Left cardiac atrium (tissue), 4 donors: ENCODE measurements at places on chromosomes 16 and 17. TPM values are rescaled to one million over a fixed set of nuclear protein-coding genes. Genes with fewer than 3 reads are reported as not detected.

The CDK5R1 gene
- 1.7 TPM for total RNA-seq

The ZG16B gene
- not detected for total RNA-seq

The SNRNP25 gene
- total RNA-seq = 56.9 TPM

The AGRP gene
- total RNA-seq = not detected

The TEKT5 gene
- not detected for total RNA-seq

The CLDN9 gene
- total RNA-seq = 0.24 TPM

The RNF135 gene
- total RNA-seq = 12.0 TPM

The CNGB1 gene
- not detected for total RNA-seq

The CYB5D1 gene
- total RNA-seq = 17.1 TPM

The CDH11 gene
- 48.7 TPM for total RNA-seq

The FBXL16 gene
- 1.0 TPM for total RNA-seq

The PTX4 gene
- not detected for total RNA-seq

The ULK2 gene
- 14.2 TPM for total RNA-seq

The PRRT2 gene
- 2.2 TPM for total RNA-seq

The RHBDL1 gene
- total RNA-seq = 1.2 TPM

The SLC25A11 gene
- 166 TPM for total RNA-seq

The MAFG gene
- 20.9 TPM for total RNA-seq

The HOXB8 gene
- 0.32 TPM for total RNA-seq

The HOXB5 gene
- total RNA-seq = not detected

The CHP2 gene
- total RNA-seq = not detected

The C16orf95 gene
- 3.4 TPM for total RNA-seq

The ITGAD gene
- total RNA-seq = 0.24 TPM

The DNAAF1 gene
- not detected for total RNA-seq

The SSTR5 gene
- 10.7 TPM for total RNA-seq

The DCAKD gene
- 30.9 TPM for total RNA-seq

The KRTAP1-1 gene
- total RNA-seq = not detected

The ACTG1 gene
- total RNA-seq = 1,095 TPM

The MEIOC gene
- total RNA-seq = 0.10 TPM
